Sciatic nerve (tissue), 2 donors: ENCODE measurements at places on chromosomes 4 and X.

GRCh38 chr4:144374065-144374464, 233.5 kb upstream of the GYPA start:
- no peak for DNase-seq

- DNase-seq = no peak
Measured at GRCh38 chr4:61571761-61572559, 371.8 kb downstream of the ADGRL3 start.

GRCh38 chr4:106587558-106587957, 219.0 kb upstream of the GIMD1 start:
- DNase-seq = no peak

- DNase-seq = no peak
Measured at GRCh38 chr4:132557660-132558059, 591.4 kb upstream of the PCDH10 start.

GRCh38 chr4:14254252-14254651, 626.7 kb upstream of the BOD1L1 start:
- DNase-seq = peak; percentile 59

DNA sequence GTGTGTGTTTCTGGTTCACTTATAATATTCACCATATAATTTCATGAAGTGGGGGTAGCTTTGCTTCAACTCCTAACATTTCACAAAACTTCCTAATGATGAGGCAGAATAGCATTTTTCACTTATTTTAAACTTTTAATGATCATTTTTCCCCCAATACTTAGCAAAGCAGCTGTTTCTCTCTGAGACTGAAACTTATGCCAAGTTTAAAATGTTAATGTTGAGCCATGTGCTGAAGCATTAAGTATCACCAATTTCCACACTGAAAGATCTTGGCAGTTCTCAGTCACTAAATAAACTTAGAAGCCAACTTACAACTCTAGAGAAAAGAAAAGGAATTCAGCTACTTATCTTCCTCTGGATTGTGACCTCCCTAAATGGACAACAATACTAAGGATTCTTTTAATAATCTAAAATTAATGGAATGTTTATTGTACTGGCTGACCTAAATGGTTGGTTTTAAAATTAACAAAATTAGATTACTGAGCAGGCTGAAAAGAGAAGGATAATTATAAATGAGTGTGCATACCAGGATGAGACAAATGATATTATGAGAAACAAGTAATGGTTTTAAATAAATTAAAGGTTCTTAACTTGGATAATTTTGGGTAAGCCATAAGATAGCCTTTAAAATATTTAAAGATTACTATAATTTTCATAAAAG, 1429.4 kb upstream of the ADGRL3 start:
- no peak for DNase-seq

DNA sequence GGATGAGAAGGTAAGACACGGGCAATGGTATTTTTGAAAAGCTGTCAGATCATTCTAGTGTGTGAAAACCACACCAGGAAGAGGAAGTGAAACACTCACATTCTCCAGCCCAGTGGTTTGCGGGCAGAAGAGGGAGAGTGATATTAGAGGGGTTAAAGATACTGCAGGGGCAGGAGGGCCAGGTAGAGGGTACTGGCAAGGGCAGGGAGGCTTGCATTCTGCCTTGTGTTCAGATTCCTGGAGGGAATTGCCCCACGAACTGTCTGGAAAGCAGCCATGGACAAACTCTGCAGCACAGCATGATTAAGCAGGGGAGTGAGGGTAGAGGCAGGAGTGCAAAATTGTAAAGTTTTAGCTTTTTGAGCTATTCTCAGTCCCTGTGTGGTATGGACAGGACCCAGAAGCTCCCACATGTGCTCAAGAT, 30.9 kb downstream of the NIPAL1 start:
- DNase-seq = no peak

DNA sequence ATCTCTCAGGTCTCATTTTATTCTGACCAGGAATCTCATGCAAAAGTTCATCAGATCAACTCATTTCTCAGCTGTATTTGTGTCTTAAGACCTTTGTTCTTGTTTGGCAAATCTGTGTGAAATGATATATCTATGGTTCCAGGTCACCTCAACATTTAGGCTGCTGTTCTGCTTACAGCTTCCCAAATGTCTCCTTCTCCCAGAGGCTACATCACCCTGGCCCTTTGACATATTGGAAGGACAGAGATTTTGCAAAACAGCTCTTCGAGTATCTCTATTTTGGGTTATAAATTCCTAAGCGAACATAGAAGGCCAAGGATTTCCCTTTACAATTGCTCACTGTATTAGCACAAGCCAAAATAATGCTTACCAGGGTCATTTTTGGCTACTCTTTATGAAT, 57.5 kb upstream of the GIMD1 start:
- DNase-seq = no peak

GRCh38 chr4:173019664-173020063, 148.9 kb upstream of the GALNT7 start:
- DNase-seq = no peak

- no peak for DNase-seq
Measured at GRCh38 chr4:119478446-119479179, 150.0 kb downstream of the PDE5A start.

GRCh38 chrX:110743679-110744340, 51.8 kb downstream of the CHRDL1 start:
- no peak for DNase-seq

- DNase-seq = no peak
Measured at GRCh38 chr4:98434816-98435215, 173.6 kb downstream of the RAP1GDS1 start.

DNA sequence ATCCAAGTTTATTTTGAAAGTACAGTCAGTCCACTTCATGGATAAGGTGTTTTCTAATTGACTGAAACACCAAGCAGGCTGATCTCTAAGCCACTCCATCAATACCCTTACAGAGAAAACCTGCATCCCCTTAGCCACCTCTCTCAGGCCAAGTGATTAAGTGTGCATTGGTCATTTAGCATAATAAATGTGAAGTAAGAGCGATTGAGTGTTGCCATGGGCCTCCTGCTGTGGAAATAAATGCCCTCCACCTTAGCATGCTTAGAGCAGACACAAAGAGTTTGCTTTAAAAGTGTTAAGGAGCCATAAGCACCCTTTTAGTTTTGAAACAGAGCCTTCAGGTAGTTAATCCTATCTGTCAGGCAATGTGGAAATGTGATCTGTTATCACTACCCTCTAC, 386.5 kb downstream of the GPAT3 start:
- no peak for DNase-seq

DNA sequence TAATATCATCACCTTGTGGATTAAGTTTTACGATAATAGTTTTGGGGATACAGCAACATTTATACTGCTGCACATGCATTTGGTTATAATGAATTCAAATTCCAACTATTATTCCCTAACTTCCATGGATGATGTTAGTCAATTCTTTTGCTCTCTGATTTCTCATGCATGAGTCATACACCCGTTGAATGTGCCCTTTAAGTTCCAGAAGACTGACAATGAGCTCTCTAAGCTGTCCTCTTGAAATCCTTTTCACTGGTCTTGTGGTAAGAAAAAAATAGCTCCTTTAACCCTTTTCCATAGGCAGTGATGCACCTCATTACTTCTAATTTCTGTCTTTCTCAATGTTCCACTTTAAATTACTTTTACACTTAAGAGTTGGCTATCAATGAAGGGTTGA, 1095.2 kb upstream of the POU3F4 start:
- DNase-seq = no peak
